Caki2 (cell line): ENCODE measurements at places on chromosomes 1 and 21.

DNA sequence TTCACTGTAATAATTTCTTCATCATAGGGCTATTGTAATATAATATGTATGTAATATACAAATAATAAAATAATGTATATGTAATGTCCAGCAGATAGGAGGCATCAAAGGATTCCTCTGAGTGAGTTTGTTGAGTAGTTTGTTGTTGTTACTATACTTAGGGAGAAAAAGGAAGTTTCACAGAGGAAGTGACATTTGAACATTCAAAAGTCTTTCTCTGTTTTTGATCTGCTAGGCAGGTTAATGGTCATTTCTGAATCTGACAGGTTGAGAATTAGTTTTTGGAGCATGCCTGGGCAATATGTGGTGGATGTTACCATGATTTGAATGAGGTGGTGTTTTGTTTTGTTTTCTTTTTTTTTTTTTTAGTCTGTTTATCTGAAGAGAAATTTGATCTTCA is 102.1 kb downstream of the NRDC start:
- no peak for DNase-seq

- no peak for DNase-seq
Observed at GRCh38 chr21:35050348-35051286, 1.5 kb upstream of the RUNX1 start.

GRCh38 chr1:209531006-209531405 is 52.5 kb upstream of the CAMK1G start:
- DNase-seq = no peak

DNA sequence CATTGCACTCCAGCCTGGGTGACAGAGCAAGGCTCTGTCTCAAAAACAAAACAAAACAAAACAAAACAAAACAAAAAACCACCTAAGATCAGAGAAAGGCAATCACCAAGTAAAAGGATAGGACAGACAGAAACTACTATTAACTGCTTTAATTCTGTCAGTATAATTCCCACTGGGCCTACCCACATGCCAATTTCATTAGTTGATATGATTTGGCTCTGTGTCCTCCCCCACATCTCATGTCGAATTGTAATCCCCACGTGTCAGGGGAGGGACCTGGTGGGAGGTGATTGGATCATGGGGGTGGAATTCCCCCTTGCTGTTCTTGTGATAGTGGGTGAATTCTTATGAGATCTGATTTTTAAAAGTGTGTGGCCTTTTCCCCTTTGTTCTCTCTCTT is 27.2 kb upstream of the CAPZB start:
- peak; percentile 16 for DNase-seq

DNA sequence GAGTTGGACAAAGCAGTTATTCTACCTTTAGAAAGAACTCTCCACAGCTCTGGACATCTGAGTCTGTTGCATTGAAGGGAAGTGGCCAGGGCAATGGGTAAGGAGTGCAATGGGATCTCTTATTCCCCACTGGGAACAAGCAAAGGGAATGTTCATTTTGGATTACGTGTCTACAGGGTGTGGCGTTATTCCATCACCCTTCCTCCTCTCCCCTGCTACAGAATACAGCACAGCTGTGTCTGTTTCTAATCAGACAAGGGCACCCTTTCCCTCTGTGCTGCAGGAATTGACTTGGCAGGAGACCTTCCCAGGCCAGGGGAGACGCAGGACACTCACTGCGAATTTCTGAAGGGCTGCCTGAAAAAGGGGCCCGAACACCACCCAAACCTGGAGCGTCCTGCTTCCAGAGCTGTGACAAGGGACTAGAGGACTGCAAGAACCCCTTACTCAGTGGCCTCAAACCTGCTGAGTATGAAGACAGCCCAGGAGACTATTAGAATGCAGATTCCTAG is 163.6 kb upstream of the RAB4A start:
- DNase-seq = no peak

DNA sequence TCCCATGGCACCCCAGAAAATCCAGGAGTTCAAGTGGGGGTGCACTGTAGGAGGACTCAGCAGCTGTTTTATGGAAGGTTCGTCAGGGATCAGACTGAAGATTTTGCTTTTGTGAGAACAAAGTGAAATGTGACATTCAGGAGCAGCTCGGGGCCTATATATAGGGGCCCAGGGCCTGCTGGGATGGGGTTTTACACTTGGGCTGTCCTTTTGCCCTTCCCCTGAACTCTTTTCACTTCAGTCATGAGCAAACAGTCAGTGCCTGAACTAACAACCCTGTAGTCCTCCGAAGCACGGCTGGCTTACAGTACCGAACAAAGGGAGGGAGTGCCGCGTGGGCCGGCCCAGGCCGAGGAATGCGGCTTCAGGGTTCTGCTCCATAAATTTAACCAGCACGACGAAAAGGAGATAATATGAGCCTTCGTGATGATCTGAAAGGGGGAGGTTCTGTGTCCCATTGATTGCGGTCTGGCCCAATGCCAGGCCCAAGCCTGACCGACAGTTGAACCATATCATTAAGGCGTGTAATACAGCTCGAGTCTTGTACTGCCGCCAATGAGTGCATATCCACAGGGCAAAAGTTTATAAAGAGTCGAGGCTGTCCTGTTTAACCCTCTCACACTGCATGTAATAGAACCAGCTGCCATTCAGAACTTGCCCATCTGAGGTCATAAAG is 139.9 kb downstream of the DHRS3 start:
- DNase-seq = peak; percentile 100

DNA sequence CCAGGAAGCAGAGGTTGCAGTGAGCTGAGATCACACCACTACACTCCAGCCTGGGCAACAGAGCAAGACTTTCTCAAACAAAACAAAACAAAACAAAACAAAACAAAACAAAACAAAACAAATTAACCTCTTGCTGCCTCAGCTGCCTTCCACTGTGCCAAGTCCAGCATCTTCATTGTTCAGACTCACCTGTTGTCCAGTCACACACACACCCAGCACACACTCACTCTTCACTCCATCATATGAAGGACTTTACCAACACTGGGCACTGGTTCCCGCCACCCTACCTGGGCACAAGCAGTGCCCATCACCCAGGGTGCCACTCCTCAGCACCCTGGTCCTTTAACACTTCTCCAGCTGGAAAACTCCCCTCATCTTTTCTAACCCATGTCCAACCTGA is 14.6 kb downstream of the PYCR2 start:
- DNase-seq = no peak

GRCh38 chr1:215544566-215544965 is 22.5 kb upstream of the KCTD3 start:
- no peak for DNase-seq

- no peak for DNase-seq
Observed at GRCh38 chr1:2985067-2985561, 36.2 kb upstream of the ACTRT2 start.

- peak; percentile 15 for DNase-seq
Observed at GRCh38 chr1:164588516-164589341, 29.7 kb downstream of the PBX1 start.

DNA sequence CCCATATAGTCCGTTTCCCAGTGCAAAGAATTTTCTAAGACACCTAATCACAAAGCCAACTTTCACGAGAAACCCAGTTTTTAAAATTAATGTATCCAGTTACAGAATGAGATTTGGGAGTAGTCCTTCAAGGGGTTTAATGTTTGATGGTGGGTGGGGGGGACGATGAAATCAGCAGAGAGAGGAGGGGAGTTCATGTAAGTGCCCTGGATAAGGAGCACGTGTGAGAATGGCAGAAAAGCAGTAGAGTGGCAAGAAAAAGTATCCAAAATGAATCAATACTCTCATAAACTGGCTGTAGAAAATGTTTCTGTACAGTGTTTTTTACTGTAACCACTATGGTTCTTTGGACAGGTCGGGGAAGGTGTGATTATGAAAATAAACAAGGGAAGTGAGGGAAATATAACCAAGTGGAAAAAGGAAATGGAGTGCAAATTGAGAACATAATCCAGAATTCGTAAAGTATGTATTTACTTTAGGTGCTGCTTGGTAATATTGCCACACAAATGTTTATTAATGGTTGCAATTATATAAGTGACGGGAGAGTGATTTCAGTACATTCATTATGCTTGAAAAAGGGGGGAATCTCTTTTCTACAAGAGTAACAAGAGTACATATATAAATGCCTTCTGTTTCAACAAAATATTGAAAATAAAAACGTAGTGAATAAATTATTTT is 118.7 kb upstream of the RRP15 start:
- no peak for DNase-seq

GRCh38 chr1:110420874-110421793 is 13.6 kb upstream of the LAMTOR5 start:
- no peak for DNase-seq

DNA sequence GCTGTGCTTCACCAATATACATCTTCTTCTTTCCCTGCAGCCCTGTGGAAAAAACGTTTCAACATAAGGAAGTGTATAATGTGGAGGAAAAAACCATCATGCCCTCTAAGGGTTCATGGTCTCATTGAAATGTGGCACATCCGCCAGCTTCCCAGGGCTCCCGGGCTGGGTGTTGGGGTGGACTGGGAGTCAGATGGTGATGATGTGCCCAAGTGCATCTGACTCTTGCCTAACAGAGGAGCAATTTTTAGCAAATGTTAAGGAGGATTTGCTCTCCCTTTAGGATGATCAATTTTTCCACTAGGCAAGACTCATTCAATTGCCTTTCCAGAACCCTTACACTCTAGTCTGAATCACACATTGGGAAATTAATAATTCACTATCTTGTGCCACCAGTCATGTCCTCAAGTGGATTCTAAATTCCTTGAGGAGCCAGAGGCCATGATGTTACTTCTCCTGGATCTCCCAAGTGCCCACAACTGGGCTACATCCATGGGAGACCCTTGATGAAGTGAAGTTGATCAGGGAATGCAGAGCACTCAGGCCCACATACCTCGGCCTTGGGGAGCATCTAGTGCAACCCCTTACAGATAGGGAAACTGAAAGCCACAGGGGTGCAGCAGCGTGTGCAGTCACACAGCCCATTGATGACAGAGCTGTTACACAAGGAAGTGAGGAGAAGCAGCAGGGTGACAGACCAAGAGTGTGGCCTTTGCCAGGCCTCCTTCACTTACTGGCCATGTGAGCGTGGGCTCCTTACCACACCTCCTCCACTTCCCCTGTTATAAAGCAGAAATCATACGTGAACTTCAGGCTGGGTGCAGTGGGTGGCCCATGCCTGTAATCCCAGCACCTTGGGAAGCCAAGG is 100.0 kb upstream of the SLC44A3 start:
- no peak for DNase-seq

DNA sequence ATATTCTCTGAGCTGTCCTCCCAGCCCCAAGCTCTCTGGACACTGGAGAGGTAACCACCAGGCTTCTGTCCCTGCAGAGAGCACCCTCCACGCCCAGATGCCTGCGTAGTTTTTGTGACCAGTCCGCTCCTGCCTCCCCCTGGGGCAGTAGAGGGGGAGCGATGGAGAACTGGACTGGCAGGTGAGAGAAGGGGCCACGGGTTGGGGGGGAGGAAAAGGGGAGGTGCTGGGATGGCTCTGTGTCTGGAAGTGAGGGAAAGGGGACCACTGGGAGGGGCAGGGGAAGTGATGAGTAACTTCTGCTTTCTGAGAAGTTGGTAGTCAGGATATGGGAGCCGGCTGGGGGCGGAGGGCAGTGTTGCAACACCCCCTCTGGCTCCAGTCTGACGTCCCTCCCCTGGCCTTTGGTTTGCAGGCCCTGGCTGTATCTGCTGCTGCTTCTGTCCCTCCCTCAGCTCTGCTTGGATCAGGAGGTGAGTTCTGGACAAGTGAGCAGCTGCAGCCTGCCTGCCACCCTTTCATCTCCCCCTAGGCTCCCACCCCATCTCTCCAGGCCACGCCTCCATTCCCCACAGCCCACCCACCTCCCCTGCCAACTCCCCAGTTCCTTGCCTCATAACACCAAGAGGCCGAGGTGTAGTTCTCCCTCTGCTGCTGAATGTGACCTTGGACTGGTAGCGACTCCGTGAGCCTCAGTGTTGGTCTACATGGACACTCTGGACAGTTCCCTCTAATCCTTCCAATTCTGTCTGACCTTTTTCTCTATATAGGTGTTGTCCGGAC is 3.1 kb downstream of the ADAMTSL4 start:
- no peak for DNase-seq

DNA sequence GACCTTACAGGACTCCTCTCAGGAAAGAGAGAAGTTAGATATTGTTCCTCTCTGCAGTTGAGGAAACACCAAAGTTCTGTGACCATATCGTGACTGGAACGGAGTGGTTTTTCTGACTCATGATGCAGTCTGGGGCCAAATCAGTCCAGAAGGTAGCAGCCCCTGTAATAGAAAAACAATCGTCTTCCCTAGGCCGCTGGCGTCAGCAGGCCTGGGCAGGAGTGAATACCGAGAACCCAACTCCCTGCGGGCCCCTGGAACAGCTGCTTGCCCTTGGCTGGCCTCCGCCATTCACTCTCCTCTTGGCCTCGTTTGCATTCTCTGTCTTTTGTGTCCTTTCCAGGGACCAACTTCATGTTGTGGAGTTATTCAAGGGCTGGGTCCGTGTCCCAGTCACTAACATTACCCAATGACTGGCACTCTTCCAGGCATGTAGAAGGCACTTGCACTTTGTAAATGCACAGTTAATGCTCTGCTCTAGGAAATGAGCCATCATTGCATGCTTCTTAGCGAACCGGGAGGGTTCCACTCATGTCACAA is 10.9 kb upstream of the CD101 start:
- no peak for DNase-seq

- DNase-seq = no peak
Observed at GRCh38 chr1:67588178-67588855, 96.7 kb upstream of the GADD45A start.

DNA sequence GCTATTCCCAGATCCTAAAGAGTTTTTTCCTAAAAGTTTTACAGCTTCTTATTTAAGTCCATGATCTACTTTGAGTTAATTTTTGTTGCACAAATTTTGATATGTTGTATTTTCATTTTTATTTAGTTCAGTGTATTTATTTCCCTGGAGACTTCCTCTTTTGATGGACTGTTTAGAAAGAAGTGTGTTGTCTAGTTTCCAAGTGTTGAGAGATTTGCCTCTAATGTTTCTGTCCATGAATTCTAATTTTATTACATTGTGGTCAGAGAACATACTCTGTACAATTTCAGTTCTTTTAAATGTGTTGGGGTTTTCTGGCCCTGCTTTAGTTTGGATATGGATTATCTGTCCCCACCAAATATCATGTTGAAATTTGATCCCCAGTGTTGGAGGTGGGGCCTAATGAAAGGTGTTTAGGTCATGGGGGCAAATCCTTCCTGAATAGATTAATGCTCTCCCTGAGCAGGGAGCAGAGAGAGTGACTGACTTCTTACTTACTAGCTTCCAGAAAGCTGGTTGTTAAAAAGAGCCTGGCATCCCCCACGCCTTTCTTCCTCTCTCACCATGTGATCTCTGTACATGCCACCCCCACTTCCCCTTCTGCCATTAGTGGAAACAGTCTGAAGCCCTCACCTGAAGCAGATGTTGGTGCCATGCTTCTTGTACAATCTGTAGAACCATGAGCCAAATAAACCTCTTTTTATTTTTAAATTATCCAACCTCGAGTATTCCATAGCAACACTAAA is 4.6 kb downstream of the CHD1L start:
- DNase-seq = no peak
